ENCODE measurements at places on chromosomes 1 and 21. TPM values are rescaled to one million over a fixed set of nuclear protein-coding genes. Genes with fewer than 3 reads are reported as not detected.
A peak's percentile ranks its signal among the peaks of the same experiment; 100 is the strongest.

GRCh38 chr1:31216016-31216415, 23.7 kb downstream of the NKAIN1 start:
- no peak overlapping the region for H3K27ac ChIP-seq
- H3K36me3 ChIP-seq: no peaks in the 10 kb centered on the region
- peak; percentile 66 for DNase-seq
- H3K4me3 ChIP-seq: no peak overlapping the region

GRCh38 chr1:41015897-41016470, 5.5 kb downstream of the SLFNL1 start:
- H3K36me3 ChIP-seq: no peaks in the 10 kb centered on the region
- no peaks in the 10 kb centered on the region for H3K4me1 ChIP-seq
- H3K27ac ChIP-seq: no peak overlapping the region
- H3K27me3 ChIP-seq: no peaks in the 10 kb centered on the region

The NCF2 gene
- 15.9 TPM for polyA plus RNA-seq

The TAS1R1 gene
- not detected for polyA plus RNA-seq

The NKAIN1 gene
- polyA plus RNA-seq: 0.05 TPM

The C1QA gene
- polyA plus RNA-seq: 89.6 TPM

The RGS1 gene
- polyA plus RNA-seq: 8.7 TPM
